ENCODE measurements at places on chromosomes 6 and 20. TPM values are rescaled to one million over a fixed set of nuclear protein-coding genes. Genes with fewer than 3 reads are reported as not detected.

GRCh38 chr6:150959166-150959565, 93.7 kb downstream of the MTHFD1L start:
- no peak for DNase-seq

The OR12D3 gene
- not detected for polyA plus RNA-seq

DNA sequence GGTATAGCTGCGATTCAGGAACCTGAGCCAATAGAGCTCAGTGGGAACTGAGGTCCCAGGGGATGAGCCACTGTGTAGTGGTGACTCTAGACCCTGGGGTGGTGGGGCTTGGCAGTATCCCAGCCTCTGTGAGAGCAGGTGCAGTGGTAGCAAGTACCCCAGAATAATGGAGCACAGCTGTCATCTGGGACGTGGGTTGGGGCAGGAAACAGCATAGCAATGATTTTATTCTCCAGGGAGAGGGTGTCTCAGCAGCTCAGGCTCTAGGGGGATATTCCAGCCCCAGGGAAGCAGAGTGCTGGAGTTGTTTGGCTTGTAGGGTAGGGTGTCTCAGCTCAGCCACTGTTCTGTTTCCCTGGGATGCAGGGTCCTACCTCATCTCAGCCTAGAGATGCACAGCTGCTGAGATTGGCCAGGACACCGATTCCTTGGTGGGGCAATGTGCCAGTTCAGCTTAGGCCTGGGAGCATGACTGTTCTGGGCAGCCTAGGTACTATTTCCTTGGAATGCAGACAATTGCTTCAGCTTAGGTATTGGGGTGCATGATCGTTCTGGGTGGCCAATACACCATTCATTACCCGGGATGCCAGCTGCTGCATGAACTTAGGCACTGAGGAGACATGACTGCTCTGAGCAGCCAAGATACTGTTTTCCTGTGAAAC, 34.0 kb upstream of the NUP153 start:
- no peak for DNase-seq

DNA sequence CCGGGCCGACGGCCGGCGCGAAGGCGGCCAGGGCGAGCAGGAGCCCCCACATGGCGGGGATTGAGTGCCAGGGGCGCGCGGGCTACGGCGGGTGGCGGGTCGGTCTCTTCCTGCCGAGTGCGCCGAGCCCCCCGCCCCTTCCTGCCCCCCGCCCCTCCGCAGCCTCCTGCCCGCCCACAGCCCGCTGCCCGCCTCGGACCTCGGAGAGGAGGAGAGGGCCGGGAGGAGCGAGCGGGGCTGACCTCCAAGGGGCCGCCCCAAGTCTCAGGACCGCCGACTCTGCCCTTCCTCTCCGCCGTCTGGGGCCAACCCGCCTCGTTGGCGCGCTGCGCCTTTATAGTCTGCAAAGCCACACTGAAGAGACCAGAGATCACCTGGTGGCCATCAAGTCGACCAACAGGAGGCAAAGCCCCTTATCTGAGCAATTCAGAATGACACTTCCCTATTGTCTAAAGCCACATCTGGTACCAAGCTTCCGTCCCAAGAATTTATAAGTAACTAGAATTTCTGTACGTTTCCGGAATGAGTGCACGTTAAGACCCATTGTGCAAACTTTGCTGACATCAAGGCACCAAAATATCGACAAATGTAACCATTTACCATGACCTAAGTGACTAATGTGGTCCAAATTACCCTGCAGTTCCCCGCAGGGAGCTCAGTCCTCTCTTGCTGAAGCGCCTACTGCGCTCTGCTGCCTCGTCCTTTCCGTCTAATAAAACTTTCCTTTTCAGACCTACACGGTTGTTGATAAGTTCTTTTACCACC, at the start of gene CPXM1:
TSS of gene CPXM1 (minus strand) at position 107 of the 765 bp plus-strand sequence. CDS start at position 52, 55 bp downstream.
- no peak for DNase-seq

GRCh38 chr6:168292826-168293225, 26.8 kb downstream of the DACT2 start:
- DNase-seq, result no peak

GRCh38 chr6:42363926-42364849, 87.5 kb downstream of the TRERF1 start:
- DNase-seq, result no peak

DNA sequence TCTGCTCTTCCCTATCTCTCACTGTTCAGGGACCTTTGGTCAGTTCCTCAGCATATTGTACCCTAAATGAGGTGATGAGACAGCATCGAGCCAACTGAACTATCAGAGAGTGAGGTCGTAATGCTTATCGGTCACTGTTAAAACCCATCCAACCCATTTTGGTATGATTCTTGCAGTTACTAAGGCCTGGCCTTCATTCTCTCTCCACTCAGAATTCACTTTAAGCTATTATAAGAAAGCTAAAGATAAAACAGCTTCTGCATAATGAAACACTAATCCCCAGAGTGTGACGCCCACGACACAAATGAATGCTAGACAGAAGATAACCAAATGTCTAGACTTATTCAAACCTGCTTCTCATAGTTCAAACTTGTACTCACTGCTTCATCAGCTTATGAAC, 175.8 kb downstream of the GMPR start:
- no peak for DNase-seq

The TCFL5 gene
- polyA plus RNA-seq, result 4.5 TPM

- no peak for DNase-seq
Observed at GRCh38 chr20:63972312-63973159, 2.8 kb upstream of the ZNF512B start.

DNA sequence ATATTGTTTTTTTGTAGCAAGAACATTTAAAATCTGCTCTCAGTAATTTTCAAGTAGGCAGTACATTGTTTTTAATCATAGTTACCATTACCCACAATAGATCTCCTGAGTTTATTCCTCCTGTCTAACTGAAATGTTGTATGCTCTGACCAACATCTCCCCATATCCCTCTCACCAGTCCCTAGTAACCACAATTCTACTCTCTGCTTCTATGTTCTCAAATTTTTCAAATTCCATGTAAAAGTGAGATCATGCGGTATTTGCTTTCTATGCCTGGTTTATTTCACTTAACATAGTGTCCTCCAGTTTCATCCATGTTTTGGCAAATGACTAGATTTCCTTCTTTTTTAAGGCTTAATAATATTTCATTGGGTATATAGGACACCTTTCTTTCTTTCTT, 300.5 kb downstream of the KCNQ5 start:
- no peak for DNase-seq
